Stimulated activated CD8-positive, alpha-beta memory T cell treated with anti-CD3 and anti-CD28 coated beads, Interleukin-15, amount 100 ng/mL, for 24 hours (primary cell): ENCODE measurements at places on chromosomes 2 and 18.

DNA sequence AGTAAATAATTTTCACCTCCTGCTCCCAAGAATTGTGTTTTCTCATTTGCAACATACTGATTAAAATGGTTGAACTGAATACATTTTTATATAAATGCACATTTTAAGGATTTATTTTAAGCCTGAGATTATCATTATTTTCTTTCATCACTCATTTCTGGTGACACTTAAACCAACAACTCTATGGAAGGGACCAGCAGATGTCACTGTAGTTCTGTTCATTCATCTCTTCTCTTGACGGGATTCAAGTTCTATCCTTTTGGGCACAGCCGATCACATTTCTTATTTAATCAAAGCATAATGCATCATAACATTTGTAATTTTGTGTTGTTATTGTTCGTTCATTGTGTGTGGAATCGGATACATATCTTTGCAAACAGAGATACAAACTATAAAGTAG, 417.9 kb downstream of the HRH4 start:
- DNase-seq: no peak

DNA sequence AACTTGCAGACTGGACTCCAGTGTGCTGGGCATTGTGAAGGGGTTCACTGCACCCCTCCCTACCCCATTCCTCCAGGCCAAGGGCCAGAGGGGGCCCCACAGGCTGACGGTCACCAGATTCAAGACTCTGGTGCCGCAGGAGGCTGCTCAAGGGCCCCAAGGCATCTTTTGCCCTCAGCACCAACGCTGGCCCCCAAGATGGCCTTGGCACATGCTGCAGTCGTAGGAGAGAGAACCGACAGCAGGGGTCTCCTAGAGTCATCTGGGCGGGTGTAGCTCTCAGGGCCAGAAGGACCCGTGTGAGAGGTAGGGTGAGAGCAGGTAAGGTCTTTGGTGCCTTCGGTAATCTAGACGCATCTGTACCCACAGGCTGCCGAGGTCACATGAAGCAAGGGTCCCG, 18.7 kb upstream of the ODC1 start:
- DNase-seq: no peak

DNA sequence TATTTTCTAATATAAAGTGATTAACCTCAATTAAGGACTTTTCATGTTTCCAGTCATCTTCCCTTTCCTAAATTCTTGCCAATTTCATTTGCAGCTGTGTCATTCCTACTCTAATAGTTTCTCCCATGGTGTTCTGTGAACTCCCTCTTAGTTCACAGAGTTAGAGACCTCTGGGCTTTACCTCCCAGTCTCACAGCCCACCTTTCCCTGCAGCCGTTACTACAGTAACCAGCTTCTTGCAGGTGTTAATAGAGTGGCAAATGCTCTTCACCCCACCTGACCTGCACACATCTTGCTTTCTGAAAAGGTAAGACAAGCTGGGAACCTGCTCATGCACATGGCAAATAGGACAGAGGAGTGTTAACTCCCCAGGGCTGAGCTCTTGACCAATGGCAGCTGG, 250.1 kb downstream of the FBXO15 start:
- DNase-seq: no peak

DNA sequence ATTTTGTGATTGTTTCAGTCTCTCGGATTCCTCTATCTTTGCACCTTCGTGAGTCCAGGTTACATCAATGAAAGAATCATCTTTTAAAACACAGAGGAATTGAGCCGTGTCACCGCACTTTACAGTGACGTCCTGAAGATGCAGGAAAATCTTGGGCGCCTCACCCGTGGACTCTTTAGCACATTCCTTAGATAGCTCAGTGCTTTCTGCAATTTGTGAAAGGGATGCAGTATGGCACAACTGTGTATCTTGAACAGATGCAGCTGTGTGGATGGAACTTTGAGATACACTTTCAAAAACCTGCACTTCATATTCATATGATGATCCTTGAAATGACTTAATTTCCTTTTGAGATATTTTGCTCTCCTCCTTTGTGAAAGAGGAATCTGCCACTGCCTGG, 50.9 kb downstream of the TTN start:
- no peak for DNase-seq

DNA sequence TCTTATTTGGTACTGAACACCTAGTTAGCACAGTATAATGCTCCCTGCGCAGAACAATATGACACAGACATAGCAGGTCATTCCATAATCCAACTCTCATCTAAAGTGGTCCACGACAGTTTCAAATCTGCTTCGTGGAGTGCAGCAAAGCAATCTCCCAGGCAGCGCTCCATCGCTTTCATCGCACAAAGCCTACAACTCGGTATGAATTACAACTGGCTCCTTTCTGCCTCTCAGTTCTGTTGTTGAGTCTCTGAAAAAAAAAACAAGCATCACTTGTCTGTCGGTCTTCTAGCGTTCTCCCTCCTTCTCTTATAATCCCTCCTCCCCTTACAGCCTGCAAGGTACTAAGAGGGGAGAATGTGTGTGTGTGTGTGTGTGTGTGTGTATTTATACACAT, 123.5 kb downstream of the FIGN start:
- no peak for DNase-seq

GRCh38 chr18:7568426-7568825, 1.3 kb downstream of the PTPRM start:
- DNase-seq: no peak
